Activated naive CD8-positive, alpha-beta T cell treated with anti-CD3 and anti-CD28 coated beads, Interleukin-2, amount 10 ng/mL, durations not matched to agents 7 days and 5 days (primary cell): ENCODE measurements at places on chromosomes 4 and X. TPM values are rescaled to one million over a fixed set of nuclear protein-coding genes. Genes with fewer than 3 reads are reported as not detected.

DNA sequence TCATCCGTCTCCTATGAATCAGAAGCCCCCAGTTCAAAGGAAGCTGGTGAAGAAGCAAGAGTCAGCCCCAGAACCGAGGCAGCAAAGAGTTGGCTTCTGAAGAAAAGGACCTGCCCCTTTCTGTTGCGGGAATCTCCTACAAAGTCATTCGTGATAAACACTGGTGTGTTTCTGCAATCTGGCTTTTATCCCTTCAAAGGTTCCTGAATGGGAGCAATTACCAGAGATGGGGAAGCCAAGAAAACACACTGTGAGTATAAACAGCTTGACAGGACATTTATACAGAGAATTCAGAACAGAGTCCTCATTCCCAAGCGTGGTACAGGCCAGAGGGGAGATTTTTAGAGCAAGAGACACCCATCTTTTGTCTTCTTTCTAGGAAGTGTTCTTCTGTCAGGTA is 226.8 kb upstream of the LNX1 start:
- peaks cover 7% of the 10 kb centered on the region for H3K27me3 ChIP-seq
- no peak overlapping the region for H3K4me3 ChIP-seq
- no peaks in the 10 kb centered on the region for H3K4me1 ChIP-seq
- no peaks in the 10 kb centered on the region for H3K36me3 ChIP-seq
- no peak for DNase-seq

DNA sequence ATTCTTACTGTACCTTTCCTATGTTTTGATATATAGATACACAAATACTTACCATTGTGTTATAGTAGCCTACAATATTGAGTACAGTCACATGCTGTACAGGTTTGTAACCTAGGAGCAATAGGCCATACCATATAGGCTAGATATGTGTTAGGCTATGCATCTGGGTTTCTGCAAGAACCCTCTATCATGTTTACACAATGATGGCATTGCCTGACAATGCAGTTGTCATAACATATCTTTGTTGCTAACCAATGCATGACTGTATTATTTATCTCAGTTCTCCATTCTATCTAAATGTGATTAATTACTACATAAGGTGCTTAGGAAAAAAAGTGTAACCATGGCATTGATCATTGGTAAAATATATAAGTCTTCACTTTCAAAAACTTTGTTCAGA is 10.0 kb upstream of the SPCS3 start:
- no peaks in the 10 kb centered on the region for H3K36me3 ChIP-seq
- H3K4me1 ChIP-seq = no peaks in the 10 kb centered on the region
- H3K27ac ChIP-seq = no peak overlapping the region
- DNase-seq = no peak
- peaks cover 15% of the 10 kb centered on the region for H3K27me3 ChIP-seq

DNA sequence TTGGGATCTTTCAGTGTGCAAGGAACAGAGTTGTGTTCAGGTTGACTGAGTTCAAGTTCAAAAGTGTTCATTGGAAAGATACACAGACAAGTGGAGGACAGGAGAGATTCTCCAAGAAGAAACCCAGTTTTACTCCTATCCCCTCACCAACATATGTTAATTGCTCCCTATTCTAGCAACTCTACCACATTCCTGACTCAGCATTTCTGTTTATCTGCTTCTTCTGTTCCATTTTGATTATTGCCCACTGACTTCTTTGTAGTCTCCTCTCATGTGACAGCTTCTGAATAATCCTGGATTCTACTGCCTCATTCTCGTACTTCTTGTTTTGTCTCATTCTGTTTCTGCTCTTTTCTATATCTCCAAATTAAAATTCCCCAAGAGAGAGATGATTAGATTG is 15.8 kb upstream of the SPANXC start:
- H3K4me1 ChIP-seq = no peaks in the 10 kb centered on the region
- no peaks in the 10 kb centered on the region for H3K36me3 ChIP-seq
- no peaks in the 10 kb centered on the region for H3K27me3 ChIP-seq

- H3K27me3 ChIP-seq = peaks cover 5% of the 10 kb centered on the region
- H3K36me3 ChIP-seq = no peaks in the 10 kb centered on the region
- H3K4me3 ChIP-seq = no peak overlapping the region
- no peaks in the 10 kb centered on the region for H3K4me1 ChIP-seq
- no peak overlapping the region for H3K27ac ChIP-seq
These were observed 51.5 kb downstream of the SPATA18 start for GRCh38 chr4:52102587-52102986.

DNA sequence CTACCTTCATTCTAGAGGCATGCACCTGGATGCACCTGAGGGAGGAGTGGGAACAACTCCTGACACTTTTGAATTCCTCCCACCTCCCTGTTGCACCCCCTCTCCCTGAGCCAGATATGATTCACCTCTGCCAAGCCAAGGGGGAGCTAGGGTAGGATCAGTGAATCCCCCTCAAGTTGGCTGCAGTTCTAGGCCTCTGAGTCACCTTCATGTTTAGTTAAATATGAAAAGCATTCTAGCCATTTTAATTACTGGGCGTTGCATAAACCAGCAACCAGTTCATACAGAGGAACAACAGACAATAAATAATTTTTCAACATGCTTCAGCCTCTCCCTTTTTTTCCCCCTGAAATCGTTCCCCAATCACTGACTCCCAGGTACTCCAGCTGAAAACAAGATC is 1440.2 kb downstream of the ADGRL3 start:
- H3K27me3 ChIP-seq = no peaks in the 10 kb centered on the region
- no peak overlapping the region for H3K27ac ChIP-seq
- DNase-seq = no peak
- no peaks in the 10 kb centered on the region for H3K4me1 ChIP-seq
- H3K36me3 ChIP-seq = no peaks in the 10 kb centered on the region

- no peak overlapping the region for H3K27ac ChIP-seq
- H3K27me3 ChIP-seq = no peaks in the 10 kb centered on the region
- no peak for DNase-seq
- no peak overlapping the region for H3K4me3 ChIP-seq
- H3K4me1 ChIP-seq = no peaks in the 10 kb centered on the region
These were observed 433.6 kb downstream of the MAGEB5 start for GRCh38 chrX:26649534-26649933.

DNA sequence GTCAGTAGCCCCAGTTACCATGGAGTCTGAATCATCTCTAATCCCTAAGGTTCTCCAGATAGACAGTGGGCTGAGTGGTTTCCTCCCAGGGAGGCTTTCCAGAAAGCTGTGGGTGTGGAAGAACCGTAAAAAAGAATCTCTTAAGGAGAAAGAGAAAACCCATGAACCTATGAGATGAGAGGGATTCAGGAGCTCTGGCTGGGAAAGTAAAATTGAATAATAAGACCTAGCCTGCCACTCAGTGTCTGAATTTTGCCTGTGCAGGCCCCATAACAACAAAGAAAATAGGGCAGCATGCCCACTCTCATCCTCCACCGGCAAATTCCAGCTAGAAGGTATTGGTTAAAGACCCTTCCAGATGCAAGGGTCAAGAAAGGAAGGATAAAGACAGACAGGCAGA is 16.9 kb downstream of the AWAT2 start:
- no peak overlapping the region for H3K27ac ChIP-seq
- DNase-seq = no peak
- H3K4me1 ChIP-seq = peaks cover 2% of the 10 kb centered on the region
- H3K36me3 ChIP-seq = no peaks in the 10 kb centered on the region

- H3K4me1 ChIP-seq = no peaks in the 10 kb centered on the region
- DNase-seq = no peak
- H3K27me3 ChIP-seq = no peaks in the 10 kb centered on the region
- no peak overlapping the region for H3K27ac ChIP-seq
These were observed 2429.7 kb downstream of the PCDH7 start for GRCh38 chr4:33149658-33150524.

The FHIP1A gene
- 0.83 TPM for total RNA-seq

DNA sequence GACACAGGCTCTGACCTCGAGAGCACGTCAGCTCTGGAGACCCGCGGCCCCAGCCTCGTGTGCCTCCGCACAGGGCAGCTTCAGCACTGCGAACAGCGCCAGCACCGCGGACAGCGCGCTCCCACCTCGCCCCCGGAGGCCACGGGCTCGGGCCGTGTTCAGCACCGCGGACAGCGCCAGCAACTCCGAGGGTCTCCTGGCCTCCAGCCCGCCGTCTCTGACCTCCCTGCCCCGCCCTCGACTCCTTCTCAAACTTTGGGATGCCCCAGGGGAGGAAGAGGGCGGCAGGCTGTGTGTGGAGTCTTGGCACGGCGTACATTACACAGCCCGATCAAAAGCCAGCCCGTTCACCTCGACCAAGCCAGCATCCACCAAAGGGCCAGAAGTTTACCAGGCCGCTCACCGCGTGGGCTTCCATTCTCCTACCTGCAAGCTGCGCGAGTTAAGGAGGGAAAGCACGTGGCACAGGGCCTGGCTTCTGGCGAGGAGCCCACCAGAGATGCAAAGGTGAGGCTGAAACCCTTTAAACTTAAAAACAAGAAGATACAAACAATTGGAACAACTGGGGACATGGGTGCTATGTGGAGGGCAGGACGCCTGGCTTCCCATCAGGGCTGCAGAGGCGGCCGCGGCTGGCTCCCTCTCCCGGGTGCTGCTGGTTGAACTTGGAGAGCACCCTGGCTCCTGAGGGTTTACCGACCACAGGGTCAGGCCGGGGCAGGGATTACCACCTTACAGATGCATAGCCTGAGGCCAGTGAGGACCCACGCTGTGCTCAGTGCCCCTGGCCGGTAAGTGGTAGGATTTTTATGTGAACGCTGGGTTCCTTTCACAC is 4.5 kb upstream of the NKX1-1 start:
- peaks cover 5% of the 10 kb centered on the region for H3K4me1 ChIP-seq
- DNase-seq = peak; percentile 86
- no peak overlapping the region for H3K27ac ChIP-seq
- H3K4me3 ChIP-seq = no peak overlapping the region
- H3K36me3 ChIP-seq = no peaks in the 10 kb centered on the region

The ZAR1 gene
- total RNA-seq = not detected

The CENPVL1 gene
- not detected for total RNA-seq

The DNAJB14 gene
- total RNA-seq = 76.0 TPM

DNA sequence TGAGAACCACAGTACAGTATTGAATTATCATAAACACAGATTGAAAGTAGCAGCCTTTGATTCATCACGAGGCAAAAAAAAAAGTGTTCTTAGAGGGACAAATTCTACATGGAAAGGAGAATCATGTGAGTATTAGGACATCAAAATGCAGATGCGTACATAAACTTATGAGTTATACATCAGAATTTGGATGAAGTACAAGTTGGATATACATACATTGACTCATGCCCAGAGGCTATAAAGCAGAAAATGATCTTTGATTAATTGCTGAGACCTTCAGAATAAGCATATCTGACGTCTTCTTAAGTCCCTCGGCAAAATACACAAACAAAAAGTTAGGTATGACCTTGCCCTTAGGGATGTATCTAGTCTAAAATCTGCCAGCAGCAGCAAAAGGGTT is 206.4 kb downstream of the LDB2 start:
- no peaks in the 10 kb centered on the region for H3K27me3 ChIP-seq
- no peak overlapping the region for H3K4me3 ChIP-seq
- DNase-seq = no peak
- H3K4me1 ChIP-seq = no peaks in the 10 kb centered on the region
- H3K27ac ChIP-seq = no peak overlapping the region

- peak overlapping the region; percentile 60 for H3K27ac ChIP-seq
- H3K36me3 ChIP-seq = no peaks in the 10 kb centered on the region
- peaks cover 24% of the 10 kb centered on the region for H3K4me1 ChIP-seq
These were observed 112.5 kb upstream of the ATP6AP2 start for GRCh38 chrX:40468033-40468846.

The HSD17B13 gene
- total RNA-seq = 0.48 TPM

DNA sequence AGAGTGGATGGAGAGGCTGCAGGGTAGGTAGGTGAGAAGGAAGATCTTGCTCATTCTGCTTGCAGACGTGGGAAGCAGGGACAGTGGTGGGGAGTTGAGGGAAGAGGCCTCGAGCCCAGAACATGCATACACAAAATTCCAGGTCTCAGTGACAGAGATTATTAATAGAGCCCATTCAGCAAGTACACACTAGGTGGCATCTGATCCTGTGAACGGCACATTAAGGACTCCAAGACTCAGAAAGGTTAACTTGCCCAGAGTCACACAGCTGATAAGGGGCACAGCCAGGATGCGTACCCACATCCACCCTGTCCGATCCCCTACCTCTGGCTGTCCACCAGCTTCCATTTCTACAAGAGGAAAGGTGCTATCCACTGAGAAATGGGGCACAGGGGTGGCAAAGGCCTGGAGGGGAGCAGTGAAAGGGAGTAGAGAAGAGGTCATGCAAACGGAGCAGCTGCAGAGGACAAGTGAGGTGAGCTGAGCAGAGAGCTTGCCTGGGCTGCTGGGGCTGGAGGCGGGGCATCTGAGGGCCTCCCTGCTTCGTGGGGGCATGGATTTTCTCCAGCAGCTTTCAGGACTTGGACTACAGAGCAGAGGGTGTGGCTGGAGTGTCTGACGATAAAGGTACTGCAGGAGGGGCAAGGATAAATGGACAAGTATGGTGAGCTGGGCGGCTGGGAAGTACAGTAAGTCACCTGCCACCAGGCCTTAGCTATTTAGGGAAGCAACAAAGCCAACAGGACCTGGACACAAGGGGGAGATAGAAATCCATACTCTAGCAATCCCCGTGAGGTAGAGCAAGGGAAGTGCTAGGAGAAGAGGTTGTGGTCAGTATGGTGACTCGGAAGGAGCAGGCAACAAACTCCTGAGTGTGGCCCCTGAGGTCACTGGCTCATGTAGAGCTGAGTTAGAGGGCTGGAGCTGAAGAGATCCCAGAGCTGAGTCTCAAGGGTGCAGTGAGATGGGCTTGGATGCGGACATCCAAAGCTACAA is 11.2 kb downstream of the IDS start:
- H3K4me1 ChIP-seq = no peaks in the 10 kb centered on the region
- no peak for DNase-seq
- H3K27ac ChIP-seq = no peak overlapping the region

DNA sequence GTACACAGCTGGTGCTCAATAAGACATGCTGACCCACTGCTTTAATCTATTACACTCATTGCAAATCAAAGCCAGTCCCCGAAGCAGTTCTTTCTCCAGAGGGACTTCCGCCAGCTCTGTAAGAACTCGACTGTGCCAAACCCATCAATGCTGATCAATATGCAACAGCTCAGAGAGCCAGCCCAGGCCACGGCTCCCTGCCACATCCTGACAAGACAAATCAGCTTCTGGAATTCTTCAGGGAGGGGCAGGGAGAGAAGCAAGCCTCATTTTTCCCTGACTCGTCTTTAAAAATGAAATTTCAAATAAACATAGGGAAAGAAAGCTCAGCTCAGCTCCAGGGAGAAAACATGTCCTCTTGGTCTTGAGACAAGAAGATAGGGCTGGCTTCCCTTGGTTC is 5.3 kb upstream of the ADRA2C start:
- no peak for DNase-seq
- H3K4me3 ChIP-seq = no peak overlapping the region
- no peaks in the 10 kb centered on the region for H3K4me1 ChIP-seq
- no peak overlapping the region for H3K27ac ChIP-seq

The SPACA5 gene
- total RNA-seq = not detected
